ENCODE measurements at places on chromosomes 6 and 20. TPM values are rescaled to one million over a fixed set of nuclear protein-coding genes. Genes with fewer than 3 reads are reported as not detected.

LAMP5 gene
- not detected for total RNA-seq

OXT gene
- total RNA-seq = not detected

- no peak for DNase-seq
These were observed 24.0 kb upstream of the GATA5 start for GRCh38 chr20:62499758-62500236.

DNA sequence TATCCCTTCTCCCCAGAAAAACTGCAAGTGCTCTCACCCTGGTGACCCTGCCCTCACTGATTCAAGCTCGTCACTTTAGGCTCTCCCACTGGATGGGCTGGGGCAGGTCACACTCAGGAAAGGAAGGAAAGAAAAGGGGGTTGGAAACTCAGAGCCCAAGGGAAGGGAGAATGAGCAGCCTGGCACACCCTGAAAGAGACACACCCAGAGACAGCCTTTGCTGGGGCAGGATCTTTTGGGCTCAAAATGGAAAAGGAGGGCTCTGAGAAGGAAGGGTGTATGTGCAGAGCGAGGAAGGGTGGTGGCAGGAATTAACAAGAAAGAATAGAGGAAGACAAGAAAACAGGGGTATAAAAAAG, 2.5 kb downstream of the PPP1R18 start:
- DNase-seq = no peak

DNA sequence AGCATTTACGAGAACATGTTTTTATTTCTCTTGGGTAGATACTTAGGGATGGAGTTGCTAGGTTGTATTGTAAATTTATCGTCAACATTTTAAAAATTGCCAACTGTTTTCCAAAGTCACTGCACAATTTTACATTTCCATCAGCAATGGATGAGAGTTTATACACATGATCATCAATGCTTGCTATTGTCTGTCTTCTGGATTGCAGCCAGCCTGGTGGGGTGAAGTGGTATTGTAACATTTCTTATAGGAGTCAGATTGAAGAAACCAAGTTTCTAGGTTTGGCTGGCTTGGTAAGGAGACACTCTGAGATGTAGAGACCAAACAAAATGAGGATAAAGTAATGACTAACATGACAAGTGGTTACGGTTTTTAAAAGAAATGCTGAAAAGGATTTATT, 57.1 kb upstream of the HDDC2 start:
- DNase-seq = no peak

- no peak for DNase-seq
These were observed 203.0 kb downstream of the SAMD5 start for GRCh38 chr6:147711476-147711875.

All from heart left ventricle (tissue), 16 donors.